M059J (cell line): ENCODE measurements at places on chromosomes 3 and 15. TPM values are rescaled to one million over a fixed set of nuclear protein-coding genes. Genes with fewer than 3 reads are reported as not detected.

The GCNT3 gene
- total RNA-seq, result 1.1 and 1.6 TPM in 2 replicates

- DNase-seq, result no peak
Measured at GRCh38 chr3:30181178-30181465, 425.3 kb upstream of the TGFBR2 start.

The ZPLD1 gene
- total RNA-seq, result 0.20 TPM in 1 of 2 replicates, not detected in the other

DNA sequence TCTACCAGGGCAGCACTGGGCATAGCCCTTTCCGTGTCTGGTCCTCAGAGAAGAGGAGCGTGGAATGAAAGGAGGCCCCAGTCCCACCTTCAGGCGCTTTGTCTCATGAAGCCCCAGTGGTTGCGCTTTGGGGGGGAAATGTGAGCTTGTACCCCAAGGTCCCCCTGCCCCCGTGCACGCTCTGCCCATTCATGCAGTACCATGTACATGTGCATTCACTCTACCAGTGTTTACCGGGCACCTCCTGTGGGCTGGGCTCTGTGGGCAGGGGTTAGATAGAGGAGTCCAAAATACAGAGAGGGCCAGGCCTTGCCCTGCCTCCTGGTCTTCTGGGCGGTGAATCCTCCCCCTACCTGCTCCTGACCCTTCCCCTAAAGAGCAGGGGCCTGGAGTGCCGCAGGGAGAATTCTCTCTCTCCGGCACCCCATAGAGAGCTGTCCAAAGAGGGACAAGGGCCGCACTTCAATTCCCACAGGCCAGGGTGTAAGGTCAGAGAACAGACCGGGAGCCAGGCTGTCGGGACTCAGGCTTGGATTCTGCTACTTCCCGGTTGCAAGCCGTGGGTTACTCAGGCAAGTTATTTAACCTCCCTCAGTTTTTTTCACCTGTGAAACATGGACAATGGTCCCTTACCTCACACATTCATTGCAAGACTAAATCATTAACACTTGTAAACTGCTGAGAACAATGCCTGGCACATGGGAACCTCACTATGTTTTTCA lies 153.4 kb downstream of the MEGF11 start:
- no peak for DNase-seq

- DNase-seq, result no peak
Measured at GRCh38 chr3:56113908-56114307, 354.4 kb downstream of the ERC2 start.

- DNase-seq, result no peak
Measured at GRCh38 chr3:84991422-84991900, 32.7 kb downstream of the CADM2 start.

The SPTBN5 gene
- total RNA-seq, result under 0.01 TPM in 1 of 2 replicates, not detected in the other

The ALDH1L1 gene
- total RNA-seq, result 0.54 and 1.2 TPM in 2 replicates
